Stomach (tissue), 19 donors: ENCODE measurements at places on chromosomes 11 and 22.
A peak's percentile ranks its signal among the peaks of the same experiment; 100 is the strongest.

- DNase-seq, result no peak
These were observed 120.6 kb downstream of the MICAL3 start for GRCh38 chr22:17903564-17904295.

DNA sequence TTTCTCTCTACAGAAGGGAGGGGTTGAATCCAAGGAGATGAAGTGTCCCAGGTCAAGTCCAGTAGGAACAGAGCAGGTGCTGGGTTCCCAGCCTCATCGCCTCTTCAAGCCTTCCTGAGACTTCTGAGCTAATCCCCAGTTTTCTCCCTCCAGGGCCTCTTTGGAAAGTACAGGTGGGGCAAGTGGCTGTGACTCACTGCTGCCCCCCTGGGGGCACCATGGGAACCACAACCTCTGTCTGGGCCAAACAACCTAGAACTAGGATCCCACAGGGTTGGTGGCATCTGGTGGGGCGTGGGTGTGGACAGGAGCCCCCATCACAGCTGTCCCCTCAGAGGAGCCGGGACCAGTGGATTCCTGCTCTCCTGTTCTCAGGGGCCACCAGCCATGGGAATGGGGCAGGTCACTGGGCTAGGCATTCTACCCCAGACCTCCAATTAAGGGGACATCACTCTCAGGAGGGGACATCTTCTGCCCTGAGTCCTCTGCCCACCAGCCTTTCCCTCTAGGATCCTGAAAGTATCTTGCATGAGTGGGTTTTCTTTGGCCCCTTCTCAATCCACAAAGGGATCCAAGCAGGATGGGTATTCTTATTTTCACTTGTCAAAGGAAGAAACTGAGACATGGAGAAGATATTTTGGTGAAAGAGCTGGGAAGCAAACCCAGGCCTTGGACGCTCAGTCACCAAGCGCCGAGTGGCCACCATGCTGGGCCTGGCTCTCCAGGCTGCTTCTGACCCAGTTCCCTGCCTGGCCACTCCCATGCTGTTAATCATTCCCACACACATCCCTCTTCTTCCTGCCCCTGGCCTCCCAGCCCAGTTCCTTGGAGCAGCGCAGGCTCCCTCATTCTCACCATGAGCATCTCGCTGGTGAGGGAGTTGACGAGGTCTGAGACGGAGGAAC is 23.8 kb downstream of the LRRC10B start:
- DNase-seq, result peak; percentile 40

GRCh38 chr22:44269117-44269498 is 43.6 kb downstream of the SHISAL1 start:
- DNase-seq, result no peak

- no peak for DNase-seq
These were observed 21.2 kb downstream of the TTC28 start for GRCh38 chr22:28658448-28658847.

GRCh38 chr11:12157241-12157661 is 46.9 kb downstream of the MICAL2 start:
- DNase-seq, result no peak
